ENCODE measurements at places on chromosomes 7 and 10.

- no peak for DNase-seq
Measured at GRCh38 chr10:54702583-54703485, 98.2 kb downstream of the PCDH15 start.

DNA sequence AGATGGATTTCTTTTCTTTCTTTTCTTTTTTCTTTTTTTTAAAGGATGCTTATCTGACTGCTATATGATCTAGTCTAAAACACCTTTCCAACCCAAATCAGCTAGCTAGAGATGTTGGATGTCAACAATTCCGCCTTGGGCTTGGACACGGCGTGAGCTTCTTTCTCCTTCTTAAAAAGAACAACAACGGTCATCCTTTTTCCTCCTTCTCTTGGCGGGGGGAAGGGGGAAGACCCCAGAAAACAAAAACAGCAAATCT lies 1.0 kb downstream of the BEND7 start:
- DNase-seq, result no peak

GRCh38 chr10:130175074-130175473 lies 38.9 kb downstream of the GLRX3 start:
- no peak for DNase-seq

GRCh38 chr7:16367115-16367514 lies 54.2 kb downstream of the CRPPA start:
- no peak for DNase-seq

- DNase-seq, result no peak
Measured at GRCh38 chr10:102504179-102504975, 605 bp downstream of the SUFU start.

DNA sequence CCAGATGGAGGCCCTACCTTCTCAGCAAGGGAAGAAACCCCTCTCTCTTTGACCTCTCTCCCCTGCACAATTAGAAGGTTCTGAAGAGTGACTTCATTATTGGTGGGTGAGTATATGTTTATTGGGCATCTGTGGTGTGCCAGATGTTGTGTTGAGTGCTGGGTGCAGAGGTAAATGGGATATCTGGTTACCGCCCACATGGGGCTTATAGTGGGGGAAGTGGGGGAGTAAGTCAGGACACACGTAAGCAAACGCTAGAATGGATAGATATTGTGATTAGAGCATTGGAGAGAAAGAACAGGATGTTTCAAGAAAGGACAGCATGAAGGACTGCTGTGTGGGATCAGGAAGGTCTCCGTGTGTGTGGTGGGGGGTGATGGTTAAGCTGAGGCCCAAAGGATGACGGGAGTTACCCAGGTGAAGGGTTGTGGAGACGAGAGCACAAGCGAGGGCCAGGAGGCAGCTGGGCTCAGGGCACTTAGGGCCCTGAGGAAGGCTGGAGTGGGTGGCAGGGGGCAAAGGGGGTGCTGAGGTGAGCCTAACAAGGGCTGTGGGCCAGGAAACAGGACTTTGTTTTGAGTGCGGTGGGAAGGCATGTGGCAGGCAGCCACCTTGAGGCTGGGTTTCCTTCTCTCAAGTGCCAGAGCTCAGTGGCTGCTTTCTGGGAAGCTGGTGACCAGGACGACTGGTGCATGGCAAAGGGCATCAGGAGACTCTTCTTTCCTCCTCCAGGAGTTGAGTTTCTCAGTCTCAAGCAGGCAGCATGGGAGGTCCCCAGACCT lies 299.9 kb downstream of the RPS24 start:
- peak; percentile 74 for DNase-seq

GRCh38 chr7:54792383-54792782 lies 33.4 kb upstream of the SEC61G start:
- DNase-seq, result no peak

- DNase-seq, result no peak
Measured at GRCh38 chr7:137245186-137245585, 98.3 kb downstream of the PTN start.

GRCh38 chr10:99982728-99983127 lies 27.0 kb downstream of the DNMBP start:
- no peak for DNase-seq

GRCh38 chr7:111535142-111535870 lies 27.0 kb downstream of the IMMP2L start:
- DNase-seq, result no peak

DNA sequence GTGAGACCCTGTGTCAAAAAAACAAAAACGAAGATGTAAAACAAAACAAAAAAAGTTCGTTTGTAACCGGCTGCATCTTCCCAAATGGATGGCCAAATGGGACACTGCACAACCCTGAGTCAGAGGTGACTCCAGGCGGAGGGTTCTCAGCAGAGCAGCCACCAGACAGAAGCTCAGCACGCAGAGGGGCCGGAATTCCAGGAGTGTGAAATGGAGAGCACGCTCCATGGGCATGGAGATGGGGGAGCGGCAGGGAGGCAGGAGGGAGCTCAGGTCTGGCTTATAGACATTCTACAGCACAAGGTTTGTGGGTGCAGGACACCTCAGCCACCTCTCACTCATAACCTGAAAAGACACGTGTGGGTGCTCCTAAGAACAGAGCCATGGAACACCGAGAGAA lies 227.0 kb downstream of the MAD1L1 start:
- no peak for DNase-seq

DNA sequence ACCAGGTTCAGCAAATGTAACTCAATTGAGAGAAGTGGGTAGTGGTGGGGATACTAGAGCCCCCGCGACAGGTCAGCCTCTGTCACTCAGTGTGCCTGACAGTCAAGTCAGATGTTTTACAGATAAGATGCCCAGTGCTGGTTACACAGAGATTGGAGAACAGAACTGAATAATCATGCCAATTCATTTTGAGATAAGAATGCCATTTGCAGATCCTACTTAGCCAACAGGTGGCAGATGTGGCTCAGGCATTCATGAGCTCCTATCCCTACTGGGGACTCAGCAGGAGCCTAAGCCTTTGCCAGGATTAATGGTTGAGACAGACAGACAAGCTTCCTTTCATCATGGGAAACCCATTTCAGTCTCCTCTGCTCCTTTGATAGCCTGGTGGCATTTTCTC lies 137.8 kb downstream of the MAPK8 start:
- DNase-seq, result peak; percentile 37

DNA sequence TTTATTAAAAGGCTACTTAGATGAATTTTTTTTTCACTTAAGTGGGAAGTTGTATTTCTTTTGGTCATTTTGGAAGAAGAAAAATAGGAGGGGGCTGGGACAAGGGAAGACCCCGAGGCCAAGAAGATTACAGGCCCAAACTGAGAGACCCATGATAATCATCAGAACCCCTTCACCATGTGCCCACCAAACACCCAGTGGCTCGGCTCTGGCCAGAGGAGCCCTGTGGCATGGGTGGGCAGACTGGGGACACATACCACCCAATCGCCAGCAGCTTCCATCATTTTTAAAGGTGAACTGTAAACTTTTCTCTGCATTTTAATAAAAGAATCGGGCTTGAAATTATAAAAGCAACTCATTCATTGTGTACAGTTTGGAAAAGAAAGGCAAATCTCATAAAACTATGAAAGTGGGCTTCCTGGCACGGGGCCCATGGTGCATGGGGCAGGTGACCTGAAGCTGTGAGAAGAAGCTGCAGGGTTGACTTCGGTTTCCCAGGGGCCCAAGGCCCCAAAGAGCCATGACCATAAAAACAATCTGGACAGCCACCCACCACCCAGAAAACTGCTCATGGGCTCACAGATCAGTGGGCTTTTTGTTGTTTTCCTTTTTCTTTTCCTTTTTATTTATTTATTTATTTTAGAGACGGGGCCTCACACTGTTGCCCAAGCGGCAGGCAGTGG lies 29.4 kb upstream of the RET start:
- no peak for DNase-seq

DNA sequence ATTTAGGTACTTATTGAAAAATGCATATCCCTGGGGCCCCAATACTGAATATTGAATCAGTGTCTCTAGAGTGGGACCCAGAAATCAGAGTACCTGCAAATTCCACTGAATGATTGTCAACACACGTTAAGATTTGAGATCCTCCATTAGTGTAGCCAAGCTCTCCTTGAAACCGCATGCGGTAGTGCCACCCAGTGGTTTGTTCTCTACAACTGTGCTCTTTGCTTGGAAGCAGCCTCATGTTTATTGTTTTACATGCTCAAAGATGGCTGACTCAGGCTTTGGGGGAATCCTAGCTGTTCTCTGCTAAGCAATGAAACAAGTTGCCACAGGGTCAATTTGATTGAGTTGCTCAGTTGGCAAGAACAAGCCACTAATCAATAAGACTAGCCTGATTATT lies 340.2 kb upstream of the CELF2 start:
- no peak for DNase-seq

DNA sequence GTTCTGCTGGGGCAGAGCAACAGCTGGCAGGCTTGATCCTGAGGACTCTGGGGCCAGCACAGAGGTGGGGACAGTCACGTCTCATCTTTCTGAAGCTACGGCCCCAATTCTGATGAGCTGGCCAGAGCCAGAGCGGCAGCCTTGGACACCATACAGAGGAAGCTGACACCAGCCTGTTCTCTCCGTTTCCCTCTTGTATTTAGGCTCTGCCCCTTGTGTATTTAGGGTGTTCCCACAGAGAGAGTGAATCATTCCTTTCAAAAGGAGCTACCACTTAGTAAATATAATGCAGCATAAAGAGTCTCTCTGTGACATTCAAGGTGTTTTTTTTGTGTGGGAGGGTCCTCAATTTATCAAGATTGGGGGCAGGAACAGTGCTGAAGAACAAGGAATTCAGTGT lies 109.2 kb downstream of the ZNF248 start:
- no peak for DNase-seq

GRCh38 chr7:55980266-55980665 lies 15.9 kb downstream of the NIPSNAP2 start:
- no peak for DNase-seq

DNA sequence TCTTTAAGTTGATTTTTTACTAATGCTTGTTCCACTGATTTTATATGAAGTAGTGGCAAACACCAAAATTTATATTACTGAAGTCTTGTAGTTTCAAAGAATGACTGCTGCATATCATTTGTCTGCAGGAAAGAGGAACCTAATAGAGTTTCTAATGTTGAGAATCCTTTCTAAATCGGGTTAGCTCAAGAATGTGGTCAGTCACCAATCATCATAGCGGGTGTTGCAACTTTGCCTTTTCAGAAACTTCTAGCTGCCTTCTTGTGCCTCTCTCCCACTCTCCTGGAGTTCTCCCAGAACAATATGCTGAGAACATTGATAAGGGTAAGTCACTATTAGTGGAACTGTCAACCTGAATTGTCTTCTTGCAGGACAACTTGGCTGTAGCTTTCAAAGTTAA lies 524.8 kb upstream of the SORCS1 start:
- DNase-seq, result no peak

DNA sequence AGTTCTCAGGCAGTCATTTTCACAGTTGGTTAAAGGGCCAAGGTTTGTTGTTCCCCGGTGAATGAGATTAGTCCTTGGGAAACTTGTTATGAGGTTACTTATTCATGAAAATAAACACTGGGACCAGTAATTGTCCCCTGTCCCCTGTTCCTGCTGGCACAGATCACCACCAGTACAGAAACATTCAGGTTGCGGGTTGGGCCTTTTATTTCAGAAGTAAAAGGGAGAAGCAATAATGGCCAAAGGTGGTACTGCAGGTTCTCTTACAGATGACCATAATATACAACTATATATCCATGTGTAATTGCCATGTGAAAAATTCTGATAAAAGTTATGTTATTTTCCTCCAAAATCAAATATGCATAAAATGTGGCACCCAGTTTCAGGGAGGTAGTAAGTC lies 442.0 kb downstream of the SORCS1 start:
- DNase-seq, result no peak

DNA sequence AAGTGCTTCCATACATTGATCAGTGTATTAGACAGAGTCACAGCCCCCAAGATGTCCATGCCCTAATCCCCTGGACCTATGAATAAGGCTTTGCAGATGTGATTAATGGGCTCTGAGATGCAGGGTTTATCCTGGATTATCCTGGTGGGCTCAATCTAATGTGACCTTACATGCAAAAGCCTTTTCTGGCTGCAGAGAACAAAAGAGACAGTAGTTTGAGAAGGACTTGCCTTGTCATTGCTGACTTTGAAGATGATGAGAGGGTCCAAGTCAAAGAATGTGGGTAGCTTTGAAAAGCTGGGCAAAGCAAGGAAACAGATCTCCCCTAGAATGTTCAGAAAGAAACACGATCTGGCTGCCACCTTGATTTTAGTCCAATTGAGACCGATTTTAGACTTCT lies 238.7 kb downstream of the CCSER2 start:
- no peak for DNase-seq

- DNase-seq, result no peak
Measured at GRCh38 chr7:10802011-10802410, 171.7 kb upstream of the PHF14 start.

GRCh38 chr10:66455304-66455703 lies 470.5 kb upstream of the LRRTM3 start:
- DNase-seq, result no peak

GRCh38 chr10:120217736-120218135 lies 239.3 kb upstream of the PLPP4 start:
- DNase-seq, result peak; percentile 15

- no peak for DNase-seq
Measured at GRCh38 chr7:44212581-44213184, 11.9 kb downstream of the YKT6 start.

GRCh38 chr10:58384544-58384998 lies 639 bp upstream of the TFAM start:
- peak; percentile 49 for DNase-seq

DNA sequence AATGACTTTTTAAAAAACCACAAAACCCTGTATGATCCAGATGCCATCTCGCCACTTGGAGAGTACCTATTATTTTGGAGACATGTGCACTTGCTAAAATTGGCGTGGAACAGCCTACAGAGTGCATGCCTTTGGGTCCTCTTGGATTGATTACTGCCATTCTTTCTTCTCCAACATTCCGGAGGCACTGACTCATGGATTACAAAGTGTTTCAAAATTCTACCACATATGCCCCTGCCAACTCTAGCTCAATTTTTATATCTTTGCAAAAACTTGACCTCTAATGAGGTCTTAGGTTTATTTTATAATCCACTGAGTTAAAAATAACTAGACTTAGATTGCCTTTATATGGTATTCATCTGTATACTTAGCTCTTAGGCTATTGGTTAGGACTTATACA lies 55.8 kb upstream of the KIF5B start:
- no peak for DNase-seq

- DNase-seq, result no peak
Measured at GRCh38 chr7:2781636-2782035, 62.5 kb downstream of the GNA12 start.

- no peak for DNase-seq
Measured at GRCh38 chr10:133314911-133315310, 6.2 kb downstream of the ZNF511 start.

- DNase-seq, result no peak
Measured at GRCh38 chr10:125262409-125262808, 102.0 kb upstream of the CTBP2 start.

GRCh38 chr10:128101901-128102300 lies 24.3 kb downstream of the MKI67 start:
- DNase-seq, result no peak

All from NCI-H2171 treated with DMSO at 0.1 percent for 48 hours (cell line).